Activated naive CD4-positive, alpha-beta T cell treated with anti-CD3 and anti-CD28 coated beads, Interleukin-2, amount 50 U/mL, for 72 hours (primary cell): ENCODE measurements at places on chromosomes 6 and 20. TPM values are rescaled to one million over a fixed set of nuclear protein-coding genes. Genes with fewer than 3 reads are reported as not detected.

- DNase-seq, result no peak
Observed at GRCh38 chr6:168030908-168031307, 33.4 kb downstream of the KIF25 start.

GRCh38 chr6:140345935-140346334, 971.5 kb upstream of the CITED2 start:
- no peak for DNase-seq

GRCh38 chr6:11978169-11978987, 33.7 kb upstream of the HIVEP1 start:
- no peak for DNase-seq

DNA sequence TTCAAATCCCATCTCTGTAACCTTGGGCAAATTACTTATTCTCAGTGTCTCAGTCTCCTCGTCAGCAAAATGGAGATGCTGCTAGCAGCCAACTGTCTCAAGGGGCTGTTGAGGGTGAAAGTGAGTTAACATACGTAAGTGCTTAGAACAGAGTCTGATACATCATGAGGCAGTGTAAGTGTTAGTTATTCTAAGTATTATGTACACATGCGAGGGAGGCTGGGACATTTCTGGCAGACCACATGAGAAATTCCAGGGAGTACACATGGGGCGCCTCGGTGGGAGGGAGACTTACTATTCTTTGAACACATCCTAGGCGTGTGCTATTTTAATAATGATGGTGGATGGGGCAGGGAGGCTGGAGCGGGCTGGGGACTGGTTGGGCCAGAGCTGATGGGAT, 99.1 kb downstream of the DLGAP4 start:
- DNase-seq, result no peak

The ADGRF4 gene
- not detected for total RNA-seq
